Activated CD4-positive, alpha-beta T cell treated with anti-CD3 and anti-CD28 coated beads, Interleukin-2, amount 50 U/mL, for 16 hours (primary cell): ENCODE measurements at places on chromosomes 1 and 21.

DNA sequence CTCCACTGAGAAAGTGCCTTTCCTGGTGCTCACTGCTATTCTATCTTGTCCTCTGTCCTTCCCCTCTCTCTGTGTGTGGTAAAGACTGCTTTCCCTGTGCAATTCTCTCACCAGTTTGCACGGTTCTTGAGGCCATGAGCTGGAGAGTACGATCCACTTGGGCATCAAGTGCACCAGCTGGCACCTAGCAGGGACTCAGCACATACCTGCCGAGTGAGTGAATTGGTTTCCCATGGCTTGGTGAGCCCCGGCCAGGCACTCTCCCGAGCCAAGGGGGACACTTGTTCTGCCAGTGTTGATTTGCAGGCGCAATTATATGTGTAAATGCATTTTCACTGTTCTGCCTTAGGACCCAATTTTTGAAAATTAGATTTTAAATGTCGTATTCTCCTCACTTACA is 313.5 kb downstream of the DISC1 start:
- no peak for DNase-seq

- no peak for DNase-seq
Measured at GRCh38 chr1:155219592-155220031, 11.1 kb downstream of the MTX1 start.

- DNase-seq, result no peak
Measured at GRCh38 chr1:19437891-19438294, 47.4 kb downstream of the CAPZB start.

DNA sequence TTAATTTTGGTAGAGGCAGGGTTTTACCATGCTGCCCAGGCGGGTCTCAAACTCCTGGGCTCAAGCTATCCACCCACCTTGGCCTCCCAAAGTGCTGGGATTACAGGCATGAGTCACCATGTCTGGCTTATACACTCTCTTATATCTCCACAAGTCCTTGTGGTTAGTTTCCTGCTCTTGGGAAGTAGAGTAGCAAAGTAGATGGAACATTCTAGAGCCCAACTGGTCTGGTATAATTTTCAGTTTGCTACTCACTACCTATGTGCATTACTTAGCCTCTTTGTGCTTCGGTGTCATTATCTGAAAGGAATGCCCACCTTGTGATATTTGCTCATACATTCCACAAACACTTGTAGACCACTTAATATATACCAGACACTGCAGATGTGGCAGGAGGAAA is 96.6 kb upstream of the IPO9 start:
- no peak for DNase-seq

GRCh38 chr1:186210258-186210657 is 164.8 kb downstream of the TPR start:
- DNase-seq, result no peak
